Aorta (tissue), 5 donors: ENCODE measurements at places on chromosomes 7 and 10. TPM values are rescaled to one million over a fixed set of nuclear protein-coding genes. Genes with fewer than 3 reads are reported as not detected.

Gene POU6F2
- 1.9 TPM for total RNA-seq

- H3K27ac ChIP-seq = no peak overlapping the region
- H3K4me1 ChIP-seq = peaks cover 5% of the 10 kb centered on the region
- H3K27me3 ChIP-seq = no peaks in the 10 kb centered on the region
Observed at GRCh38 chr10:29554660-29555059, 80.1 kb downstream of the SVIL start.

GRCh38 chr7:67484244-67484751 is 487.7 kb downstream of the TYW1 start:
- no peaks in the 10 kb centered on the region for H3K36me3 ChIP-seq
- no peak overlapping the region for H3K27ac ChIP-seq
- H3K4me1 ChIP-seq = no peaks in the 10 kb centered on the region
- H3K4me3 ChIP-seq = peak overlapping the region; percentile 27
- no peaks in the 10 kb centered on the region for H3K27me3 ChIP-seq
- peak; percentile 53 for DNase-seq

DNA sequence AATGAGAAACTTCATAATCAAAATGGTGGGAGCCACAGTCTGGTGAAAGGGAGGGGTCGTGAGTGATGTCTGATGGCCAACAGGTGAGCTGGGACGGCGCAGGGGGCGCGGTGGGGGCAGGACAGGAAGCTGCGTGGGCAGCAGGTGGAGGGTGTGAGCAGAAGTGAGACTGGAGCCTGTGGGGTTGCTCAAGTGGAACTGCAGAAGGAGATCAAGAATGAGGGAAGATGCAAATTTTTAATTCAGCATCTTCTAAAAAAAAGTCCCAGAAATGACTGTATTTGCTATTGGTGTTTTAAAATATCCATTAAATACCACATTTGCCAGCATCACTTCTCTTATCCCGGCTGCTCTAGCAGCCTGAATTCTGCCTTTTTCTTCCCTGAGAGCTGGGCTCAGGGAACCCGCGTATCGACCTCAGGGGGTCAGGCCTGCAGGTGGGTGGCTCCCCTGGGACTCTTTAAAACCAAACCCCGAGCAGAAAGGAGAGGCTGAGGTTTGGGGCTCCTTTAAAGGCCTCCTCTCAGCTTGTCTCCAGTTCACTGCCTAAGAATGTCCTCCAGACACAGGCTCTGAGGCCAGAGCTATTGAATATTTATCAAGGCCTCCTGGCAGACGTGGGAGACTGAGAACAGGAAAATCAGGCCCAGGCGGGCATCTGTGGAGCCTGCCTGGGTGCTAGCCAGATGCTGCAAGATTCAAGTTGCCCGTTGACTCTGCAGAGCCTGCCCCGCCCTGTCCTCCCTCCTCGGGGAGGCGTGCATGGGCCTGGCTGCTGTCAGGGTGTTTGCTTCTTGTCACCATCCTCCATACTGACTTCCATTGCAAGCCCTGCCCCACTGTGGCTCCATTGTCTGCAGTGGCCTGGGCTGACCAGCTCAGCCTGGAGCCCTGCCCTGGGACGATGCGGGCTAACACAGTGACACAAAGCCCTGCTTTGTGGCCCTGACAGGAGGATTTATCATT is 53.9 kb downstream of the SYPL1 start:
- H3K27me3 ChIP-seq = no peaks in the 10 kb centered on the region
- no peak for DNase-seq
- H3K4me1 ChIP-seq = no peaks in the 10 kb centered on the region
- H3K36me3 ChIP-seq = no peaks in the 10 kb centered on the region

Gene LGI1
- 5.1 TPM for total RNA-seq

Gene OGDHL
- not detected for total RNA-seq

GRCh38 chr10:22856444-22857074 is 71.3 kb upstream of the ARMC3 start:
- no peak for DNase-seq
- H3K27me3 ChIP-seq = no peaks in the 10 kb centered on the region
- H3K4me1 ChIP-seq = no peaks in the 10 kb centered on the region
- no peak overlapping the region for H3K4me3 ChIP-seq

GRCh38 chr7:149854611-149855360 is 16.6 kb downstream of the ZNF862 start:
- no peak overlapping the region for H3K27ac ChIP-seq
- H3K4me3 ChIP-seq = no peak overlapping the region
- H3K27me3 ChIP-seq = no peaks in the 10 kb centered on the region
- H3K36me3 ChIP-seq = no peaks in the 10 kb centered on the region
- no peak for DNase-seq

- no peak for DNase-seq
- H3K4me3 ChIP-seq = no peak overlapping the region
- peaks cover 1% of the 10 kb centered on the region for H3K4me1 ChIP-seq
- H3K27me3 ChIP-seq = no peaks in the 10 kb centered on the region
Observed at GRCh38 chr7:77288676-77289320, 89.2 kb upstream of the FGL2 start.

Gene PRTFDC1
- 9.2 TPM for total RNA-seq

DNA sequence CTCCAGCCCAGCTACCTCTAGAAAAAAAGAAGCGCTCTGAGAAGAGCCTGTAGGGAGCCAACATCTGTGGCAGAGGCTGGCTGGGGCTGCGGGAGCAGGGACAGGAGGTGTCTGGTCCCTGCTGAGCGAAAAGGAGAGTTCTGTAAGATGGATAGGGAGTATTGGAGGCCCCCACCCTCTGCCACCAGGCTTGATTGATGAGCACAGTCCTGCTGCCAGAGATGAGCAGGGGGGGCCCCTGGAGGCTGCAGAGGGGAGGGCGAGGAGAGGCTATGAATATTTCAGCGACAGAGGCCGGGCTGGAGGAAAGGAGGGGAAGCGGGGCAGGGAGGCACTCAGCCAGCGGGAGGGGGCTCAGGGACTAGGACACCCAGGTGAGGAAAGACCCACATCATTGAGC is 44.5 kb upstream of the HSPB1 start:
- H3K4me1 ChIP-seq = no peaks in the 10 kb centered on the region
- no peak overlapping the region for H3K4me3 ChIP-seq
- H3K36me3 ChIP-seq = no peaks in the 10 kb centered on the region
- H3K27ac ChIP-seq = no peak overlapping the region
- DNase-seq = no peak

- H3K4me1 ChIP-seq = peaks cover 4% of the 10 kb centered on the region
- no peak for DNase-seq
- no peaks in the 10 kb centered on the region for H3K27me3 ChIP-seq
- no peaks in the 10 kb centered on the region for H3K36me3 ChIP-seq
- H3K4me3 ChIP-seq = no peak overlapping the region
- H3K27ac ChIP-seq = no peak overlapping the region
Observed at GRCh38 chr7:131488361-131488760, 68.1 kb downstream of the PODXL start.

Gene IL15RA
- 19.0 TPM for total RNA-seq

GRCh38 chr10:17213646-17214349 is 12.3 kb upstream of the TRDMT1 start:
- no peak for DNase-seq
- H3K27ac ChIP-seq = peak overlapping the region; percentile 84
- H3K4me1 ChIP-seq = peaks cover 4% of the 10 kb centered on the region
- no peak overlapping the region for H3K4me3 ChIP-seq
- H3K36me3 ChIP-seq = no peaks in the 10 kb centered on the region
- H3K27me3 ChIP-seq = no peaks in the 10 kb centered on the region

Gene LRRC17
- total RNA-seq = 30.5 TPM

Gene MET
- 24.6 TPM for total RNA-seq

DNA sequence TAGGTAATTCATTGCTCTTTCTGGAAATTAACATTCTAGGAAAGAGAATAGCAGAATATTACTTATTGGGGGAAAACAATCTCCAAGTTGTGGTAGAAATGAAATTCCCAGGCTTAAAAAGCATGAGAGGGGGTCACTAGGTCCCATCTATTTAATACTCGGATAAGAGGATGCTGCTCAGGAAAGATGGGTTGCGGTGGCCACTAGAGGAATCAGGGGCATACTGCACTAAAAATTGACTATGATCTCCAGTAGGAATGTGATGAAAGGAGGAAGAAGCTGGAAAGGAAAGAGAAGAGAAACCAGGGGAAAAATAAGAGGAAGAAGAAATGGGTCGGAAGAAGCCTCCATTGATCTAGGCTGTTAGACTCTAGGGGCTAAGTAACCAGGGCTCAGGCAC is 192.8 kb downstream of the GPAM start:
- no peaks in the 10 kb centered on the region for H3K4me1 ChIP-seq
- no peaks in the 10 kb centered on the region for H3K36me3 ChIP-seq
- no peaks in the 10 kb centered on the region for H3K27me3 ChIP-seq
- no peak overlapping the region for H3K4me3 ChIP-seq
- no peak overlapping the region for H3K27ac ChIP-seq
- no peak for DNase-seq

DNA sequence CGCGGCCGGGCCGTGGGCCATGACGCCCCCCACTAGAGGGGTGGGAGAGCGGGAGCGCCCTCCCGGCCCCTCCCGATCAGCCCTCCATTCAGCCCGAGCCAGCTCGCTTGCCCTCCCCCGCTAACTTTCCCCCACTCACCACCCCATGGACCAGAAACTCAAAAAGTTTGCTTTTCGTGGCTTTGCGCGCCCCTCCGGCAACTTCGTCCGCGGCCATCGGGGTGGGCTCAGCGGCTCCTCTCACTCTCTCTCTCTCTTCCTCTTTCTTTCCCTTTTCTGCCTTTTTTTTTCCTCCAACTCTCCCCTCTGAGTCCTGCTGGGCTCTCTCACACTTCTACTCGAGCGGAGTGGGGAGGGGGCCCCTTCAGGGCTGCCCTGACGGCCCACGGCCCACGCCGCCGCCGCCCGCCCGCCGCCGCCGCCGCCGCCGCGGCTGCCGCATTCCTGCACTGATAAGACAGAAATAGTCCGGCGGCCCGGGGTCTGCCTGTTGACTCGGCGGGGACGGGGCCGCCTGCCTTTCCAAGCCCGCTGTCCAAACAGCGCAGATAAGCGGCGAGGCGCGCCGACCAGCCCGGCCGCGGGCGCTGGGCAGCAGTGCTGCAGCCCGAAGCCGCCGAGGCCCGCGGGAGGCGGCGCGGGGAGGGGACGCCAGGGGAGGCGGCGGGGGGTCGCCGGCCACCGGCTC is at the start of gene SMARCD3:
SMARCD3 (minus strand) TSS at position 349 of the 688 bp plus-strand sequence; CDS start at position 217, 132 bp downstream.
- peak; percentile 92 for DNase-seq
- H3K27ac ChIP-seq = peak within 1 kb of the TSS; percentile 61
- no peaks in the 10 kb centered on the region for H3K36me3 ChIP-seq
- H3K4me1 ChIP-seq = no peaks in the 10 kb centered on the region

DNA sequence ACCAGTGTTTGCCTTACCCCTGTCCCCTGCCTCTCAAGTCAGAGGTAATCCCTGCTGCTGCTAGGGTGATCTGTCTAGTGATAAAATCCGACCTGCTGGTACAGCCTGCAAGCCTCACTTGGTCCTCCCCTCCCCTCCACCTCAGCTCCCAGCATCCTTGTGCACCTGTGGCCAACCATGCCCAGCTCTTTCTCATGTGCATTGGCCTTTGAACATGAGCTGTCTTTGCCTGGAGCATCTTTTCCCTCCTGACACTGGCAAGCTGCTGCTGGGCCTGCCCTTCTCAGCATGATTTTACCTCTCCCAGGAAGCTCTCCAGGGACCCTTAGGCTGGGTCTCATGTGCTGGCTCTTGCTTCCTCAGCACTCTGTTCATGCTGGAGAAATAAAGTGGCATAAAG is 51.3 kb upstream of the CXCL12 start:
- H3K4me1 ChIP-seq = no peaks in the 10 kb centered on the region
- H3K4me3 ChIP-seq = no peak overlapping the region
- DNase-seq = no peak
- no peaks in the 10 kb centered on the region for H3K36me3 ChIP-seq
- no peaks in the 10 kb centered on the region for H3K27me3 ChIP-seq

GRCh38 chr7:80609751-80610150 is 28.7 kb upstream of the CD36 start:
- no peak for DNase-seq
- no peak overlapping the region for H3K4me3 ChIP-seq
- H3K36me3 ChIP-seq = no peaks in the 10 kb centered on the region

- H3K27me3 ChIP-seq = no peaks in the 10 kb centered on the region
- no peak for DNase-seq
- H3K36me3 ChIP-seq = no peaks in the 10 kb centered on the region
- no peak overlapping the region for H3K4me3 ChIP-seq
Observed at GRCh38 chr10:104332243-104333031, 5.8 kb downstream of the ITPRIP start.

DNA sequence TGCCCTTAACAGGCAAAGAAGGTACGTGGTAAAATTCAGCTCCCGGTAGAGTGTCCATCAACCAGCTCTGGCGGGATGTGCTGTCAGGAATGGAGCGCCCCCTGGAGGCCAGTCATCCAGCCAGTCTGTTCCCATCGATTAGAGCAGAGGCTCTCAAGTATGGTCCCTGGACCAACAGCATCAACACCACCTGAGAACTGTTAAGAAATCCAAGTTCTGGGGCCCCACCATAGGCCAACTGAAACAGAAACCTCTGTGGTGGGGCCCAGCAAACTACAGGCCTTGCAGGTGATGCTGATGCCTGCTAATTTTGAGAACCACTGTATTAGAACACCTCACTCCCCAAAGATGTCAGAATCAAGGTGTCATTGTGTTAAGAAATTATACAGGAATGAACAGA is 109.2 kb downstream of the DPY19L1 start:
- no peak overlapping the region for H3K27ac ChIP-seq
- no peak overlapping the region for H3K4me3 ChIP-seq
- no peaks in the 10 kb centered on the region for H3K27me3 ChIP-seq
- H3K4me1 ChIP-seq = no peaks in the 10 kb centered on the region
- no peak for DNase-seq
- peaks cover 4% of the 10 kb centered on the region for H3K36me3 ChIP-seq

DNA sequence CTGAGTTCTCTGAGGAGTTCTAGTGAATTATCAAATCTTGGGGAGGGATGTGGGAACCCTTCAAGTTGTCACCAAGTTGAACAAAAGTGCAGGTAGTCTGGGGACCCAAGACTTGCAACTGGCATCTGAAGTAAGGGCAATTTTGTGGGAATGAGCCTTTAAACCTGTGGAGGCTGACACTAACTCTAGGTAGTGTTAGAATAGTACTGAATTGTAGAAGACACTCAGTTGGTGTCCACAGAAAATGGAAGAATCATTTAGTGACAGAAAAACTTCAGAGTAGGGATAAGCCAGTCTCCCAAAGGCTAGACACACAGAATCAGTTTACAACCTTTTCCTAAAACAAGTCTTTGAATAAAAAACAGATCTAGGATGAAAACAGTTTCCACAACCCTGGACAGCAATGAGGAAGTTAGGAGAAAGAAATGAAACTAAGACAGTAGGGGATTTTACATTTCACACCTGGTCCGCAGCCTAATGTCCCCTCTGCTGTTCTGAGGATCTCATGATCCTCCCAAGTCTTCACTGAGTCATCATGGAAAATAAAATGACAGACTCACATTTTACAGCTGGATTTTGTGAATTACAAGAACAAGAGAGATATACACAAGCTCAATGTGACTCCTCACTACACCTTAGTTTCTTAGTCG is 23.0 kb upstream of the ING3 start:
- no peak overlapping the region for H3K4me3 ChIP-seq
- H3K4me1 ChIP-seq = no peaks in the 10 kb centered on the region
- DNase-seq = no peak
- no peaks in the 10 kb centered on the region for H3K36me3 ChIP-seq
- H3K27ac ChIP-seq = no peak overlapping the region
- no peaks in the 10 kb centered on the region for H3K27me3 ChIP-seq
